HCEC 1CT (cell line): ENCODE measurements at places on chromosomes 11 and 22.
A peak's percentile ranks its signal among the peaks of the same experiment; 100 is the strongest.

DNA sequence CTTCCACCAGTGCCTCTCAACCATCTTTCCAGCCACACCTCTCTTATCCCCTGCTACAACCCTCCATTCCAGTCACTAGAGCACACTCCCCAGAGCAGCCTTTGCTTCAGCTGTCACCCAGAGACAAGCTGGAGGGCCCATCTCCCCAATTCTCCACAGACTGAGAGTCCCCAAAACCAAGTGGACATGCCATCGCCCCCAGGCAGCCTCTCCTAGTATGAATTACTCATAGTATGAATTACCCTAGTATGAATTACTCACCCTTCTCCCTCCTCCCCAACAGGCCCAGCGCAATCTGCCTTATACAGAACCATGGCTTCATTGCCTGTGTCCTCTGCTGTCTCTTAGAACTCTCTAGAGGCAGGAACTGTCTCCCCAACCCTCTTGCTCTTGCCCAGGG, 24.8 kb downstream of the MYH9 start:
- peak; percentile 68 for DNase-seq

GRCh38 chr11:76807206-76807875, 24.2 kb downstream of the TSKU start:
- peak; percentile 78 for DNase-seq

GRCh38 chr11:12882670-12883069, 126.4 kb upstream of the RASSF10 start:
- no peak for DNase-seq

- DNase-seq: peak; percentile 38
Measured at GRCh38 chr11:14672635-14673034, 29.0 kb downstream of the PDE3B start.

DNA sequence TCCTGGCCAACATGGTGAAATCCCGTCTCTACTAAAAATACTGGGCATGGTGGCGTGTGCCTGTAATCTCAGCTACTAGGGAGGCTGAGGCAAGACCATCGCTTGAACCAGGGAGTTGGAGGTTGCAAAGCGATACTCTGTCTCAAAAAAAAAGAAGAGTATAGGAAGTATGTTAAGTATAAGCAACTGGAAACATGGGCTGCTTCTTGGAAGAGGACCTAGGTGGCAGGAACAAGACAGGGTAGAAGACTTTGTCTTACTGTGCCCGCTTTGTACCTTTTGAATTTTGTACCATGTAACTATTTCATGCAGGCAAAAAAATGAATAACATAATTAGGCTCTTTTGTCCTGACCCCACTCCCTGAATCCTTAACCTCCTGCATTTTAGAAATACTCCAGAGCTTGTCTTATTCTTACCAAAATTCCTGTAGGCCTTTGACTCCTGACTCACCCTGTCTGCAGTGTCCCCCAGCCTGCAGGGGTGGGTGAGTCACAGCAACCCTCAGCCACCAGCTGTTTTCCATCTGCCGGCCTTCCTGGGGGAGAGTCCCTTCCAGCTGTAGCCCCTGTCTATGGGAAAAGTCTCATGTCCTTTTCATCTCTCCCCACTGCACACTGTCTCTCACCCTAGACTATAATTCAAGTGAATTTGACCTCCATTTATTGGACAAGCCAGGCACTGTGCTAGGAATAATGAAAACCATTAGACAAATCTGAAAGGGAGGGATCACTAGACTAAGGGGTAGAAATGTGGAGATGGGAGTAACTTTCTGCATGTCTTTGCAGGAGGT, 41.8 kb downstream of the TXN2 start:
- DNase-seq: peak; percentile 96

DNA sequence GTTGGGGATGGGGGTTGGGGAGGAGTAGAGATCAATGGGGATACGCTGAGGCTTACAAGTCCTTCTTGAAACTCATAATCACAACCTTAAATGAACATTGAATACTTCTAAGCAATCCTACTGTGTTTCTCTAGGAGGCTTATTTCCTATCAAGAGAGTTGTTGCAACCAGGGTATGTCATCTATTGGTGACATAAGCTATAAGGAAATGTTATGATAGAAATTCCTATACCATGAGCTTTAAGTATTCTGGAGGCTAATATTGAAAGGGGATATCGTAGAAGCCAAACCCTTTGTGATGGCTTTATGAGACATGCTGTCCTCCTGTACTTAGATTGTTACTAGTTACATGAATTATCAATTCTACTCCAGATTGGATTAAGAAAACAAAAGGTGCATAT, 72.9 kb downstream of the DKK3 start:
- DNase-seq: peak; percentile 31

- no peak for DNase-seq
Measured at GRCh38 chr11:125284245-125284850, 119.8 kb downstream of the PKNOX2 start.
